ENCODE measurements at places on chromosomes 12 and 14.

DNA sequence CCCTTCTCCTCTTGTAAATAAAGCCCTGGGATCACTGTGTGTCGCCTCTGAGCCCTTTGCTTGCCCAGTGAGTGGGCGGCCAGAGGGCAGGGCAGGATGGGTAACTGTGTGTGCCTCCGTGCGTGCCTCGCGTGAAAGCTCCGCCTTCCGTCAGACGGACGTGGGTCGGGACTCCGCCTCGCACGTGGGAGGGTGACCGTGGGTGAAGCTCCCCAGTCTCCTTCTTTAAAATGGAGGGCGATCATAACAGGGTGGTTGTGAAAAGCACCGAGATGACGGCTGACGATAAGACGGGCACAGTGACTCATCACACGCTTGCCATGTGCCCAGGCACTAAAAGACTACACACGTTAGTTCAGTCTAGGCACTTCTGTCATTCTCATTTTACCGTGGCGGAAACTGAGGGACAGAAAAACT is 9.2 kb downstream of the PHB2 start:
- peak; percentile 81 for DNase-seq

GRCh38 chr14:76486251-76486743 is 110.4 kb downstream of the ESRRB start:
- DNase-seq = no peak

DNA sequence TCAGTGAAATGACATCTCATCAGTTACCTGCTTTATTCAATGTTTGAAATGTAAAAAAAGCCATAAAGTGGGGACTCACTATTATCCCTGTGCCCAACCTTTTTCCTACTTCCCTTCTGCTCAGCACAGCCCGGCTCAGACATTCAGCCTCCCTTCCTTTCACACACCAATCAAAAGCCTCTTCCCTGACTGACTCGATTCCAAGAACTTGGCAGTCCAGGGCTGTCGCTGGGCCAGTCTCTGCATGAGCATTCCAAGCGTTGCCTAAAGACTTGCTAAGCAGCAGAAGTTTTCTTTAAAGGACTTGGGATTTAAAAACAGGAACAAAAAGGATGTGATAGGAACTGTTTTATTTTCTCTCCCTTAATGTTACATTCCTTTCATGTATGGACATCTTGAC is 22.7 kb downstream of the ITPR2 start:
- no peak for DNase-seq

DNA sequence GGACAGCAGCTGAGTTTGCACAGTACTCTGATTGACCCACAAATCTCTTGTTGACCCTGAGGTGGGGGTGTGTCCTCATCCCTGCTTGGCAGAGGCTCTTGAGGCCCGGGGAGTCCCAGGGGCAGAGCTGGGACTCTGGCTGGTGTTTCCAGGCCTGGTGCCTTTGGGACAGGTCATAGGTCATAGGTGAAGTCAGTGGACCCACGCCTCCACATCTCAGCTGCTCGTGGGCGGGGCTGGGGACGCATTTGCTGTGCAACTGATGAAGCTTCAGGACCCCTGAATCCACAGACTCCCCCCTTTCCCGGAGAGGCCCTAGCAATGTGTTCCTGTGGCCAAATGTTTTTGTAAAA is 408 bp upstream of the CACNA2D4 start:
- DNase-seq = no peak

DNA sequence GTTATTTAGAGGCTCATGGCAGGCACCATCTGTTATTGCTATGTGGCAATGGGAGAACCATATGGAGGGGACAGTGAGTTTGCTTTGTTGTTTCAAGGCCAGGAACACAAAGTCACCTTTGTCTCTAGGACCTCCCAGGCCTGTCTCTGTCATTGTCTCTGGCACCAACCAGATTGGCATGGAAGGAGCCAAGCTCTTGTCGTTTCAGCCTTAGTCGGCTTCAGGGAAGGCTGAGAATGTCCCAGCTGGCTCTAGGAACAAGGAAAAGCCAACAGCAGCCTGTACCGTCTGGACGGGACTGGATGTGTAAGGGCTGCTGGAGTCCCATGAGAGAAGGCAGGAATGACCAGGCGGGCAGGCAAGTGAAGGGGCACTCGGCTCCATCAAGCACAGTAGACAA is 29.2 kb downstream of the RPH3A start:
- no peak for DNase-seq

GRCh38 chr14:67311868-67312267 is 47.7 kb downstream of the ATP6V1D start:
- no peak for DNase-seq

- no peak for DNase-seq
These were observed 565.8 kb upstream of the ATP2B1 start for GRCh38 chr12:90274407-90274806.

- DNase-seq = no peak
These were observed 186.7 kb upstream of the SLC38A2 start for GRCh38 chr12:46559311-46559710.

DNA sequence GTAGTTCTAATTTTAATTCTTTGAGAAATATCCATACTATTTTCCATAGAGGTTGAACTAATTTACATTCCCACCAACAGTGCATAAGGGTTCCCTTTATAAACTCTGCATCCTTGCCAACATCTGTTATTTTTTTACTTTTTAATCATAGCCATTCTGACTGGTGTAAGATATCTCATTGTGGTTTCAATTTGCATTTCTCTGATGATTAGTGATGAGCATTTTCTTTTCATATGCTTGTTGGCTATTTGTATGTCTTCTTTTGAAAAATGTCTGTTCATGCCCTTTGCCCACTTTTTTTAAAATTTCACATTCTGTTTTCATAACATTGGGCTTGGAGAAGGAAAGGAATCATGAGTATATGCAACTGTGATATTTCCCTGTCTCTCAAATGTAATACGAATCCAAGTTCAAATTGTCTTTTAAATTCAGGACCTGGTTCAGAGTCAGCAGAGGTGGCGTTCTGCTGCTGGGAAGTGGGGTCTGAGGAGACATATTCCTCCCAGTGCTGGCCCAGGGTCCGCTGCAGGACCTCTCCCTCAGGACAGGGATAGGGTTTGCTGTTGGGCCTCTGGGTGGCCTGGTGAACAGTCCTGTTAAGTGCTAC is 81.2 kb upstream of the ETV6 start:
- no peak for DNase-seq

GRCh38 chr14:86129426-86129825 is 599.5 kb downstream of the FLRT2 start:
- no peak for DNase-seq

DNA sequence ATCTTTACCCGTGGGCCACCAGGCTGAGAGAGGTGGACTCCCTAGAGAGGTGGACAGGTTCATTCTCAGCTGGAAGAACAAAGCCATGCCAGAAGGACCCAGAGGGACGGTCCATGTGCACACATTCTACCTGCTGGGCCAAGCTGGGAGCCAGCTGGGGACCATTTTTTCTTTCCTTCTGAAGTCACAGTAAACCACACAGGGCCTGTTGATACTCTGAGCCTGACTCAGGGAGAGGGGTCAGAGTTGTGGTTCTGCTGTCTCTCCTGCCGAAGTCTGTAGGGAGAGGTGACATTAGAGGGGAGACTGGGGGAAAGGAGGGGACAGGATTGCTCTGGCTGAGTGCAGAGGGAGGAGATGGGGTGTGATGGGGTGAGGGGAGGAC is 148.6 kb downstream of the TSPAN9 start:
- no peak for DNase-seq

GRCh38 chr14:98705871-98706300 is 566.1 kb downstream of the BCL11B start:
- no peak for DNase-seq

DNA sequence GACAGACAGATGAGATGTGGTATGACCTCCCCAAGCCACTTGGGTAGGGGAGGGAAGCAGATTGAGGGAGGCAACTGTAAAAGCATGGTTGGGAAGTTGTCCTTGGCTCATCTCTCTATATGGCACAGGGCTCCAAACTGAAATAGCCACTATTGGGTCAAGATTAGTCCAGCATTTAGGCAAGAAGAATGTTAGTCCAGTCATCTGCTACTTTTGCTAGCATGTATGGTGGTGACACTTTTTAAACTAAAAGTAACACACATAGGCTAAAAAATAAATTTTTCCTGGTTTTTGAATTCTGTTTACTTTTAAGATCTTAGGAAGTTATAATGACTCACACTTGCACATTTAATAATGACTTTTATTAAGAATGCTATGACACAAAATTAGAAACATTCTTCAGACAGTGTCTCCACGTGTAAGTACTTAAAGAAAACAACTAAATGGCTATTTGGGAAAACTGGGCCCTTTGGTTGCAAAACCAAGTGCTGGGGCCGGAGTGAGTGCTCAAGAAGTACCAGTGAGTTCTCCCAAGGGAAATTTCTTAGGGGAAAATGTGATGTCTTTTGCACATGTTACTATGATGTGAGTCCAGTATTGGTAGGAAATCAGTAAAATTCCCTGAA is 179.1 kb upstream of the HIF1A start:
- DNase-seq = no peak

DNA sequence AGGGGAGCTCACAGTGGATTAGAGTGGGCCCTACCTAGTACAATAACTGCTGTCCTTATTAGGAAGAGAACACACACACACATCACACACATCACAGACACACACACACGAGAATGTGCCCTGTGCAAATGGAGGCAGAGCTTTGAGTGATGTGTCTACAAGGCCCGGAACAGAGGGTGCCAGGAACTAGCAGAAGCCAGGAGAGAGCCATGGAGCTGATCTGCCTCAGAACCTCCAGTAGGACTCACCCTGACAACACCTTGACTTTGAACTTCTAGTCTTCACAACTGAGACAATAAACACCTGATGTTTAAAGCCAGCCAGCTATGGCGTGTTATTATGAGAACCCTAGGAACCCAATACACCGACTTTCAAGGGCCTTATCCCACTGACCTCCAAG is 29.7 kb upstream of the FKBP4 start:
- no peak for DNase-seq

DNA sequence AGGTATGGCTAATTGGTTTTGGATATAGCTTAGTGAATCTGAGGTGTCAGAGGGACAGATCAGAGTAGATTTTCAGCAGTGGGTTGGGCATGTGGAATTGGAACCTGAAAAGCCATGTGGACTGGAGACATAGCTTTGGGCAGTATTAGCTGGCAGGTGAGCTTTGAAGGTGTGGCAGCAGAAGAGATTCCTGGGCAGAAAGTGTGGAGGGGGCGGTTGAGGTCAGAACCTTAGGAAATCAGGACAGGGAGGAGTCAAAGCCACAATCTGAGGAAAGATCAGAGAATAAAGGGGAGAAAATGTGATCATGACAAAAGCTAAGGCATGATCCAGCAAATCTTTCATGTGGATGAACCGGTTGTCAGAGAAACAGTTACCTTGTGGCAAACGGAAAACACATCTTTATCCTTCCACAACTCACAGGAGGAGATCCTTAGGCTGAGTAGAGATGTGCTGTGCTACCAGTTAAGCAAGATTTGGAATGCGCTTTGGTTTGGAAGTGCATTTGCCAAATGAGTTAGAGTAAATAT is 56.4 kb downstream of the PTGER2 start:
- DNase-seq = no peak

DNA sequence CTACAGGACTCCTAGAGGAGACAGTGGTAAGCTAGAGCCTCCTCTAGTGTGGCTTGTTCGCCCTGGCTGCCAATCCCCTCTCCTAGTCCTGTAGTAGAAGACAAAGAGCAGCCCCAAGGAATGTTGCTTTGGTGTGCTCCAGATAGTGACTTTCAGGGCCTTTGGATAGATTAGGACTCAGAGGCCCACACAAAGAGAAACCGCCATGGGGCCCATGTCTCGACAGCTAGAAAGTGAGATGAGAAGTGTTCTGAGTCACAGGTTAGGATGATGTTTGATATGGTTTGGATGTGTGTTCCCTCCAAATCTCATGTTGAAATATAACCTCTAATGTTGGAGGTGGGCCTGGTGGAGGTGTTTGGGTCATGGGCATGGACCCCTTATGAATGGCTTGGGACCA is 51.8 kb upstream of the JDP2 start:
- no peak for DNase-seq

- peak; percentile 62 for DNase-seq
These were observed 877 bp downstream of the BAG5 start for GRCh38 chr14:103561381-103562178.

DNA sequence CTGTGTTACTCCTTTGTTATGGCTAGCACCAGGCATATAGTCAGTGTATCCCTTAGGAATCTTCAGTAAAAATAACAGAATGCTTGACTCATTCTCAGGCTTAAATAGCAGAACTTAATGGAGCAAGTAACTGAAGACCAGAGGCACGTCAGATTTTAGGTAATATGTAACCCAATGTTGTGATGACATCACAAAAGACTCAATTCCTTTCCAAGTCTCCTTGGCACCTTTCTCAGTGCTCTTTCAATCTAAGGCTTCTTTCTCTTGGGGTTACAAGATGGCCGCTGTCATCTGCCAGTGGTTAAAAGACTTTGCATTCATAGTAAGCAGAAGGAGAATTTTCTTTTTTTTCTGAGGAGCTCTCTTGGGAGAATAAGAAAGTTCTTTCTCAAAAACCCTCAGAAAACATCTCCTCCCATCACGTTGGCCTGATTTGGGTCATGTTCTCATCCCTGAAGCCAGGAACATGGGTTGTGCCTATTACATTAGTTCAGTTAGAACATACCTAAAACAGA is 33.4 kb upstream of the DCN start:
- no peak for DNase-seq

DNA sequence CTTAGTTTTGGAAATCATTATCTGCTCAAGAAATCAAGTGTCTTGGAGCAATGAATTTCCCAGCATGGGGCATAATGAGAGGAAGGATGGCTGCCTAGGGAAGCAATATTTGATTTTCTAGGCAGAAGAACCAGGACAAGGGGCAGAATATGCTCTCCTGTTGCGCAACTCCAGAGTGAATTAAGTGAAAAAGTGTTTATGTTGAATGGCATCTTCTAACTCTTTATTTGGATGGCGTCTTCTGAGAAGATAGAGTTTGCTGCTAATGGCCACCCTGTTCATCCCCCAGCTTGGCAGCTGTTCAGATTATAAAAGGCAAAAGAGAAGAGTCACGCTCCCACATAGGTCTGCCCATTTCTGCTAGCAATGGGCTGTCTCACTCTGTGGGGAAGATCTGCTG is 1278.1 kb downstream of the AACS start:
- no peak for DNase-seq

DNA sequence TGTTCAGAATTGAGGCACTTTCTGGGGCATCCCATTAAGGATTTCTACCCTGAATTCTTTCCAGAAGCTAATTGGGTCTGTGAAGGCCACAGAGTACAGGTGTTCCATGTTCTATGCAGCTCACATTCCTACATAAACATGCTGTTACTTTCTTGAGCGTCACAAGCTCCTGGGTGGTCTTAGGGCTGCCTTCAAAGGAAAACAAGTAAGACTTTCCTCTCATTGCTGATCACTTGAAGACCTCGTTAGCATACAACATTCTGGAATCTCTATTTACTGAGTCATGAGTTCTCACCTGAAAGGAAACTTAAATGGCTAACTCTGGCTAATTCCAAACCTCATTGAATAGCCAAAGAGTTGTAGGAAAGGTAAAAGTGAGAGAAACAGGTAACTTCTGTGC is 63.0 kb upstream of the HMGA2 start:
- DNase-seq = no peak

- DNase-seq = no peak
These were observed 96.7 kb upstream of the PLEKHA5 start for GRCh38 chr12:19032826-19033225.

- DNase-seq = no peak
These were observed 334.9 kb upstream of the PRICKLE1 start for GRCh38 chr12:42924482-42924881.

GRCh38 chr14:46769292-46769691 is 117.7 kb upstream of the RPL10L start:
- DNase-seq = no peak

- DNase-seq = no peak
These were observed 92.3 kb downstream of the SCAF11 start for GRCh38 chr12:45898094-45898493.
